ENCODE measurements at places on chromosomes 7 and 10.

DNA sequence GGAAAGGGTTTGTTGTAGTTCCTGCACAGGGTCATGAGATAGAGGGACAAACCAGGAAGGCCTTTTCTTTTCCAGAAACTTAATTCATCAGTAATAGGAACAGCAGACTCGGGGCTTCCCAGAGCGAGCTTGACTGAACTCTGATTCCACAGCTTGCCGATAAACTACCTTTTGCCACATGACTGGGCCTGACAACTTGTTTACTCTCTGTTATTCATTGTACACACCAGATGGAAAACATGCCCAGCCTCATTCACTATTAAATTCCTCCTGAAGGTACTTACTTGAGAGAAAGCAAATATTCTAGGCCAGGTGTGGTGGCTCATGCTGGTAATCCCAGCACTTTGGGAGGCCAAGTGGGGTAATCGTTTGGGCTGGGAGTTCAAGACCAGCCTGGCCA lies 77.1 kb upstream of the FGFR2 start:
- no peak for DNase-seq

DNA sequence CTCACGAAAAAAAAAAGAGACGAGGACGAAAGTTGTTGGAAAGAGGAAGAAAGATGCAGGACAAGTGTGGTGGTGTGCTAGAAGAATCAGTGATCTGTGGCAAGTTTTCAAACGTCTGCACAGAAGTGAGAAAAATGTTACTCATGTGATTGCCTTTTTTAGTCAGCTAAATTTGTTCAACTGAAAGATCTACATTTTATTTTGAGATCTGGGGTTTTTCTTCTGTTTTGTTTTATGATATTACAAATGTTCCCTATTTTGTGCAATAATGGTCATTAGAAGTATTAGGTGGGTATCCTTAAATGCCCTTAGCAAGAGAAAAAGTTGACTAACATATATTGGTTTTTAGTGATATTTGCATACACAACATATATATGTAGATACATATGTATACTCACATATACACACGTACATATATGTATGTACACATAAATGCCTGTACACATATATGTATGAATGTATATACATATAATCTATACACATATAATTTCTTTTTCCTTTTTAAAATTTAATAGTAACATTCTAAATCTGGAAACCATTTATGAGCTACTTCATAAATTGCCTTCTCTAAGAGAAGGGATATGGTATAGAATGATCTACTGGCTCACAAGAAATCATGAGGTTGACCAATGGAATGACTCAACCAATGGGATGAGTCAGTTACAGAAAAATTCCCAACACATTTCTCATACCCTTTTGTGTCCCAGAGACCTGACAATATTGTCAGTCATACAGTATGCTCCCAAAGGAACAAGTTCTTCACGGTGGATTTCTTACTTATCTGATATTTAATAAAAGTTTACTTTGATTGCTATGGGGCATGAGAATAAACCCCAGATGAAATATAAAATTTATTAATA lies 38.4 kb downstream of the SLC39A12 start:
- no peak for DNase-seq

DNA sequence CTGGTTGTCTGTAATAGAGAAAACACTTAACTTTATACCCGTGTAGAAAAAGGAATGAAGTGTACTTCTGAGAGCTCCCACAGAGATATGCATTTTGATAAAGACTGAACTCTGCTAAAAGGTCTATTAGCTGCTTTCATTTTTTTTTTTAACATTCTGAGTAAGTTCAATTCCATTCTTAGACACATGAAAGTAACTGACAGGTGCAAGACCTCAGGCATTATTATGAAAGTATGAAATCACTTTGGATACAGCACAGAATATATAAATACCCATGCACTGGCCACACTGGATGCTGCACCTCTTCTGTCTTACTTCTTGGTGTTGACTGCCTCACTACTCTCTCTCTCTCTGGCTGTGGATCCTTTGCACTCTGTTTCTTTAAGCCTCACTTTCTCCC lies 46.2 kb downstream of the VWDE start:
- no peak for DNase-seq

DNA sequence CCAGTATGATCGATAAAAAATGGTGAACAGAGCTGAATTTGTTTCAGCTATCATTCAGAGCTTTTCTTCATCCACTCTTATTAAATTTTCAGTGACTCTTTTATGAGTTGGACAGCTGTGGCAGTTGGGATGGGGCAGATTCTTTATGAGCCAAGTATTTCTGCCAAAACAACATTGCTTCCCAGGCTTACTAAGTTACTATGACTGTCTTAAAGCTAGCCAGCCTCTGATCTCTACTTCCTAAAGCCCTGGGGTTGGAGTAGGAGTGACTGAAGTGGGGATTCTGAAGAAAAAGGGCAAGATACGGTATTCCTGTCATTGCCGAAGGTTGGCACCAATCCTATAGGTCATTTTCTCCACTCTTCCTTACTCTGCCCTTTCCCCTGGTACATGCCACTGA lies 12.7 kb downstream of the RPP30 start:
- DNase-seq = no peak

- no peak for DNase-seq
Observed at GRCh38 chr10:106997721-106998120, 166.8 kb downstream of the SORCS1 start.

GRCh38 chr10:97267671-97268070 lies 24.8 kb downstream of the ARHGAP19 start:
- no peak for DNase-seq

GRCh38 chr7:117269417-117269816 lies 53.4 kb downstream of the WNT2 start:
- DNase-seq = no peak

- no peak for DNase-seq
Observed at GRCh38 chr7:80611353-80611752, 27.1 kb upstream of the CD36 start.

- DNase-seq = no peak
Observed at GRCh38 chr7:140084972-140085371, 22.2 kb upstream of the PARP12 start.

DNA sequence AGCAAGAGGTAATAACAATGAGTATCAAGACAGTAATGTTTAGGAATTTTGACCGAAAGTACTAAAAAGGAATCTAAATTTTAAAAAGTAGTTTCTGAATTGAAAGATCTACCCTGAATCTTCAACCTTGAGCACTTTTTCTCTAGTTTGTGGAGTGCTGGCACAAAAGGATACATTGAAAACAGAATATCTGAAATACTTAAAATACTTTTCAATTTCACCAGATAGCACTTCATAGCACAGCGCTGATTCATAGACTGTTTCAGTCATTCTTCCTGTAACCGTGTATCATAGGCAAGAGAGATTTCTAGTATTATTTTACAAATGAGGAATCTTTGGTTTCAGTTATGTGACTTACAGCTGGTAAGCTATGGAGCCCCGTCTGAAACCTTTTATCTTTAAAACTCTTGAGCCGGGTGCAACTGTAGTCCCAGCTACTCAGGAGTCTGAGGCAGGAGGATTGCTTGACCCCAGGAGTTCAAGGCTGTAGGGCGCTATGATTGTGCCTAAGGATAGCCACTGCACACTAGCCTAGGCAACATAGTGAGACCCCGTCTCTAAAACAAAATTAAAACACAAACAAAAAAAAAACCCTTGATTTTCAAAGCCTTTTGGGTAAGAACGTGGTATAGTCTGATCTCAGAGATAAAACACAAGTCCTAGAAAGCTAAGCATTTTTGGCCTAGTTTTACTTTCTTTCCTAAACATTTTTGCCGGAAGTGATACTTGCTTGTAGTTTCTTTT lies 35.1 kb downstream of the FHIP2A start:
- no peak for DNase-seq

- DNase-seq = no peak
Observed at GRCh38 chr10:78870458-78870857, 198.3 kb upstream of the ZMIZ1 start.

DNA sequence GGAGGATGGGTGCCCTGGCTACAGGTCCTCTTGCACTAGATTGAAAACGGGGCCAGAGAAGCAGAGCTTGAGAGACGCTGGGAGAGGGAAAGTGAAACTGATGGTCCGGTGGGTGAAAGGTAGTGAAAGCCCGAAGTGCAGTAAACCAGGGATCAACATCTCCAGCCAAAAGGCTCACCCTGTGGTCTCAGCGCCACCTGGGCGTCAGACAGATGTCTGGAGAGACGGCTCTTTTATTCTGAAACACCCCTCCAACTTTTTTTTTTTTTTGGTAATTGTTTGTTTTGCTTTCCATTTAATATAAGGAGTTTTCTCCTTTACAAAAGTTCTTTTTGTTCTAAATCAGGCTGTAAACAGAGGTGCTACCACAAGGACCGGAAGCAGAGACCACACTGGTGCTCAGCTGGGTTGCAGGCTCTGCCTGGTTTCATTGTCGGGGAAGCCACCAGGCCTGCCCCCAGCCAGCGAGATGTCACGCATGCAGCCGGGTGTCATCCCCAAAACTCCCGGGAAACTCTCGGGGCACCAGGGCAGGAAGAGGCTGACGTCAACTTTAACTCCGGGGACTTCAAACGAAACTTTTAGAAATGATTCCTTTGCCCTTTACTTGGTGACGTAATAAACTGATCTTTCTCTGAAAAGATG lies 11.2 kb downstream of the IL2RA start:
- peak; percentile 61 for DNase-seq

Measured in activated CD8-positive, alpha-beta memory T cell treated with anti-CD3 and anti-CD28 coated beads for 1 hour (primary cell).